Chondrocyte (in vitro differentiated cells): ENCODE measurements at places on chromosomes 5 and 9.
A peak's percentile ranks its signal among the peaks of the same experiment; 100 is the strongest.

- DNase-seq = no peak
Observed at GRCh38 chr5:142182840-142183239, 74.3 kb downstream of the NDFIP1 start.

DNA sequence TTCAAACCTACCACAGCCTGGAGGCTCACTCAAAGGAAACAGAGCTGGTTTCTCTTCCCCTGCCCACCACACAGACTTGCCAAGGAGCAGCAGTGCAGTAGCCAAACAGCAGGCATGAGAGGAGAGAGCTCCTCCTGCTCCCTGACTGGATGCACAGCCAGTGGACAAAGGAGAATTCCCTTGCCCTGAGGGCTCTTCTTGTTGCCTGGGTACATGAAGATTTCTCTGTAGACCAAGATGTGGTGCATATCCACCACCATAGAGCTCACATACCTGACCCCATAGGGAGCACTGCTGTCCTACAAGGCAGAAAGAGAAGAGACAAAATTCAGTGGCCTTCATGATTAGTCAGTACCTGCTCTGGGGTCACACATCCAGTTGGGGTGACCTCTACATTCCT lies 56.3 kb upstream of the SPATA31E1 start:
- DNase-seq = no peak

DNA sequence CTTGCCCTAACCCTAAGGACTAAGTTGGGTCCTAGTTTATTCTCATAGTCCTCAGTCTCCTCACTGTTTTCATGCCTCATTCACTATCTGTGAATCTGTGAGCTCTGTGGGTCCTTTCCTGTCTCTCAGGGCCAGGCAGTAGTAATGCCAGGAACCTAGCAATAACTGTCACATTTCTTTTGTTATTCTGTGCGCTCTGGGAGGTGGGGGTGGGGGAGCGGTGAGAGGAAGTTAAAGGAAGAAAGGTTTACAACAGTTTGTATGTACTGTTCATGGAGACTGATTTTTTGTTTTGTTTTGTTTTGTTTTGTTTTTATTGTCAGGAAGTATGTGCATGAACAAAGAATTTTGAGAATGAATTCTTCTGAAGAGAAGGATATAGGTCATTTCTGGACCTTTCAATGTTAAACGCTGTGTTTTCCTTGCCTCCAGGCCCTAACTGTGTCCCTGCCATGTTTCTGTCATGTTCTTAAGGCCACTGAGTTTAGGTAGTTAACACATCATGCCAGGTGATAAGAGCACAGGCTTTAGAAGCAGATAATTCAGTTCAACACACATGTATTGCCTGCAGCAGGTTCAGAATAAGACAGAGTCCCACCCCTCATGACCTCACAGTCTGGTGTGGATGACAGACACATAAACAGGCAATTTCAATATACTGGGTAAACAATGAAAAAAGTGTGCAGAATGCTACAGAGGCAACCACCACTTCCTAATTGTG lies 13.3 kb upstream of the FEM1C start:
- DNase-seq = no peak

GRCh38 chr5:171669571-171669970 lies 116.0 kb upstream of the SMIM23 start:
- DNase-seq = no peak

- no peak for DNase-seq
Observed at GRCh38 chr9:84862308-84862707, 192.8 kb downstream of the NTRK2 start.

GRCh38 chr9:131271506-131271931 lies 4.8 kb downstream of the FAM78A start:
- DNase-seq = no peak

GRCh38 chr5:55173687-55174230 lies 782 bp upstream of the CDC20B start:
- no peak for DNase-seq

DNA sequence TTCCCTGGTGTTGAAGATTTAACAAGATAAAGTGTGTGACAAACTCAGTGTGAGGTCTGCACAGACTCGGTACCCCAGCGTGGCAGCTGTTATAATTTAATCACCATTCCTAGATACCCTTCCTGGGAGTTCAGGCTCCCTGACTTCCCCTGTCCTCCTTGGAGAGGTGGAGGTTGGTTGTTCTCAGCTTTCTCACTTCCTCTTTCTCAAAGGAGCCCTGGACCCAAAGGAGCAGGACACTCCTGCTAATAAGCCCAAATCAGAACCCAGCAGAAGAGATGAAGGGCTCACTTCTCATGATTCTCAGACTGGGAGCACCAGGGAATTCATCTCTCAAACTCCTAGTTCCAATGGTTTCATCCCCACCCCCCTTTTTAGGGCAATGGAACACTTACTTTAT lies 58.2 kb downstream of the GTF3C4 start:
- DNase-seq = no peak

GRCh38 chr5:2981035-2981434 lies 229.6 kb upstream of the IRX2 start:
- no peak for DNase-seq

GRCh38 chr5:96703995-96704394 lies 41.8 kb downstream of the CAST start:
- no peak for DNase-seq

- DNase-seq = no peak
Observed at GRCh38 chr9:136095070-136096058, at the start of gene NACC2. TSS of gene NACC2 (minus strand) at chr9:136095289. CDS start at chr9:136050521, 44,768 bp downstream.

- no peak for DNase-seq
Observed at GRCh38 chr5:79237740-79238560, 2.0 kb downstream of the JMY start.

DNA sequence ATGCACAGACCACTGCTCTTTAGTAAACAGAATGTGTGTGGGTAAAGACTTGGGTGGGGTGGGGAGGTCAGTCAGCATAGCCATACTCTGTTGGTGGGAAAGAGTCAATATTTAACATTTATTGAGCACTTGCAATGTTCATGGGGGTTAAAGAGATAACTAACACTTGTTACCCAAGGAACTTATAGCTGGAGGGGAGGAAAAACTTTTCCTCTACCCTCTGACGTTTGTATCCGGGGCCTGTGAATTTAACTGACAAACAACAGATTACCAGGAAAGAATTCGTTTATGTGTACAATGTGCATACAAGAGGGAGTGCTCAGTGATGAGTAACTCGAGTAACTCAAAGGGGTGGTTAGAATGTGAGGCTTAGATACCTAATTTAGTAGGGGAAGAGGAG lies 6.8 kb upstream of the CLINT1 start:
- DNase-seq = no peak

GRCh38 chr9:116074658-116075057 lies 78.9 kb upstream of the PAPPA start:
- no peak for DNase-seq

DNA sequence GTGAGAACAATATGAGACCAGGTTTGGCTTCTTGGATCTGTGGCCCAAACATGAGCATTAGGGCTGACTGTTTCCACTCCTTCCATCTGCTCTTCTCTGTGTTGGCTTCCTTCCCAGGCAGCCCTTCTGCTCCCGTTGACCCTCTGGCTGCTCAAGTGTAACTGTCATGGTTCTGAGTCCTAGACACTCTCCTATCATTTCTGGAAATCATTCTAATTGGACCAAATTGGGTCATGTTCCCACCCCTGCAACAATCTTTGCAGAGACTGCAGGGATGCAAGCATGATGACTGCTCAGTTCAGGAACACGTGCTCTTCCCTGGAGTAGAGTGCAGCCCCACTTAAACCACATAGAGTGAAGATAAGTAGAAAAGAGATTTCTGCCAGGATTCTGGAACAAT lies 741.4 kb downstream of the TAF11L14 start:
- no peak for DNase-seq

- no peak for DNase-seq
Observed at GRCh38 chr5:72185496-72186329, 78.4 kb downstream of the MAP1B start.

DNA sequence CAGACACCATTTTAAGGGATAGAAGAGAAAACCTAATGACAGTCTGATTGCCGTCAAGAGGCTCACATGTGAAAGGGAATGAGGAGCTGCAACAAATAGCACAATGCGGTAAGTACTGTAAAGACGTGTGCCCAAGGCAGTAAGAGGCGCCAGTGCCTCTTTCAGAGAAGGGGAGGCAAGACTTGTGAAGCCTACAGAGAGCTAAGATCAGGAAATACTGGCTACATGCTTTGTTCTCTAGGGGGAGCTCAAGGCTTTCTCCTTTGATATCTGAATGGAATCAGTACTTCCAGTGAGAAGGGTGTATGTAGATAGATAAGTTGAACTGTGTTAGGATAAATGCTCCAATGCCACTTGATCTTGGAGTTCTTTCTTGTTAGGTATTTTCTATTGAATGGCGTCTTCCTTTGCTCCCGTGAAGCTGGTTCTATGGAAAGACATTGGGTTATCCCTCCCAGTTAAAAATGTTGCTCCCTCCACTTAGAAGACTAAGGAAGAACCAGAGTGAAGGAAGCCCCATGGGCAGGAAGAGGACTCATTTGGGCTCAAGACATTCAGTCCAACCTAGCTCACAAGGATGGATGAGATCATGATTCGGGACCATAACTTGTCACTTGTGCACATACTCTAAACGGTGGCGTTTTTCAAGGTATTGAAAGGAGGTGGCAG lies 23.5 kb upstream of the ALDOB start:
- DNase-seq = no peak

- no peak for DNase-seq
Observed at GRCh38 chr5:28896949-28897348, 1858.6 kb upstream of the CDH9 start.

DNA sequence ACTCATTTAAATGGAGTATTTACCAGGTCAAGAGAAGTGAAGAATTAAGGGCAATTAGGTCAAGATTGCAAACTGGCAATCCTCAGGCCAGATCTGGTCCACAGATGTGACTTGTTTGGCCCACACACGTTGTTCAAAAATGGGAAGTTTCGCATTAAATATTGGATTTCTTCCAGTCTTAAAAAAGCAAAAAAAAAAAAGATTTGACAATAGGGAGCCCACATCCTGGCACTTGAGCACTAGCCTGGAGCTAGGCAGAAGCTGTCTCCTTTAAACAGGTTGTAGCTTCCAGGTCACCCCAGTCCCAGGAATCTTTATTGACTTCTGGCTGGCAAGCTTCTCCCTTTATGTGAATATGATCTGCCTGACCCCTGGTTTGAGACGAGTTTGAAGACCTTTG lies 520.4 kb downstream of the RAB3C start:
- DNase-seq = no peak

DNA sequence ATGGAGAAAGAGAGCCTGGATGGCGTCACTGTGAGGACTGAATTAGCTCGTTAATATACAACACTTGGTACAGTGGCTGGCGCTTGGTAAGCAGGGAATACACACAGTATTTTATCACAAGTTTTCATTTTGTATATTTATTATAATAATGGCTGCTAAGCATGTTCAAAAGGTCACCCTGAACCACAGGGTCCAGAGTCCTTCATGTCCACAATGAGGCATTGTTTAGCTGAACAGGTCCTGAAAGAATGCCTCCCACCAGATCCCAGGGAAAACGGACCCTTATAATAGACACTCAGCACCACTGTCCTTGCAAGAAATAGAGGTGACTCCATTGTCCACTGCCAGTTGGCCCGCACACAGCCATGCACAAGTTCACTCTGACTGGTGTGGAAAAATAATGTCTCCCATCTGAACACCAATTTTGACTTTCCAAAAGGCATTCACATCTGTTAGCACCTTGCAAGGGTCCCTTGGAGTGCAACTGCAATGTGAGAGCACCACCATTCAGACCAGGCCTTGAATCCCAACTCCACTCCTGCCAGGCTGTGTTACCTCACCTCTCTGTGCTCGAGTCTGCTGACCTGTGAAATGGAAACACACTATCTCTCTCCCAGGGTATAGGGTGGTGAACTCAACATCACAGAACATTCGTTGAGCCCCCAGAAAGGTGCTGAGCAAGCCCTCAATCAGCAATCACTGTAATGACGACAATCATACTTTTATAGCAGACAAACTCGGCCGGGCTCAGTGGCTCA lies 3.9 kb downstream of the VDAC1 start:
- peak; percentile 5 for DNase-seq

- no peak for DNase-seq
Observed at GRCh38 chr5:66850354-66851075, 254.3 kb downstream of the MAST4 start.

GRCh38 chr5:132059696-132060500 lies 557 bp upstream of the IL3 start:
- peak; percentile 76 for DNase-seq

GRCh38 chr9:106314476-106314875 lies 548.5 kb upstream of the ZNF462 start:
- DNase-seq = no peak

GRCh38 chr9:70101265-70101664 lies 57.6 kb downstream of the MAMDC2 start:
- DNase-seq = no peak

DNA sequence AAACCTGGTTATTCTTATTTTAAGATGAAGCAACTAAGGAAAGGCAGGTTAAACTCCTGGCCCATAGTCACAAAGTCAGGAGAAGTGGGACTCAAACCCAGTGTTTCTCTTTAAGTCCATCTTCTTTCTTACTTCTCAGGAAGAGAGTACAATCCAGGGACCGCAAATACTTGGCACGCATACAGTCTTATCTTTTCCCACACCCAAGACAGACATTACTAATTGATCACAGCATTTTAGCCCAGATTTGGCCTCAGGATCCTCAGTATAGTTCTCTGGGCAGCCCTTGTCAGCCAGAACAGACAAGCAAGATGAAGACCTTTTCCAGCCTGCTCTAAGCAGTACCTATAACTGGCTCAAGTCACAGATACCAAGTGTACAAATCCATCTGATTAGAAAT lies 125.5 kb upstream of the RAI14 start:
- DNase-seq = no peak

GRCh38 chr9:80320916-80321315 lies 749.2 kb downstream of the TLE4 start:
- DNase-seq = no peak

DNA sequence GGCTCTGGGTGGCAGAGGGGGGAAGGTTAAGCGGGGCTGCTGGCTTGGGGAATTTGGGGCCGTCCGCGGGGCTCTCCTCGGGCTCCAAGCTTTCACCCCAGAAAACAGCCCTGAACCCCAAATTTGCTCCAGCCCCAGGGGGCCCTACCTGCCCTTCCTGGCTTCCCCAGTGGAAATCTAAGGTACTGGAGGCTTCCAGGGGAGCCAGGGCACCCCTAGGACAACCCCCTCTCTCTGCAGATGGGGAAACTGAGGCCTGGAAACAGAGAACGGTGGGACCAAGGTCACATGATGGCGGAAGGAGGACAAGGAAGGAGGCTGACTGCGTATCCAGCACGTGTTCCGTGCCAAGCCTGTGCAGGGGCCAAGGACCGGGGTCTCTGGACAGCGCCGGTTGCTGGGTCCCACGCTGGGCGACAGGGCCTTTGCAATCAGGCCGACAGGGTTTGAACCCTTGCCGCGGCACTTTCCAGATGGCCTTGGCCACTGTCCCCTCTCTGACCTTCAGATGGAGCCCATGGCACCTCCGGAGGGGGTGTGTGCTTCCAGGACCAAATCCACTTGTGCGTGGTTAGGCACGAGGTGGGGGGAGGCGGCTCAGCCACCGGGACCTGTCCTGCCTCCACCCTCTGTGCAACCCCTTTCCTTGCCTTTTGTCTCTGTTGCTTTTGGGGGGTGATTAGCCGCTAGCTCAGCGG lies 183.1 kb downstream of the C9orf50 start:
- no peak for DNase-seq

DNA sequence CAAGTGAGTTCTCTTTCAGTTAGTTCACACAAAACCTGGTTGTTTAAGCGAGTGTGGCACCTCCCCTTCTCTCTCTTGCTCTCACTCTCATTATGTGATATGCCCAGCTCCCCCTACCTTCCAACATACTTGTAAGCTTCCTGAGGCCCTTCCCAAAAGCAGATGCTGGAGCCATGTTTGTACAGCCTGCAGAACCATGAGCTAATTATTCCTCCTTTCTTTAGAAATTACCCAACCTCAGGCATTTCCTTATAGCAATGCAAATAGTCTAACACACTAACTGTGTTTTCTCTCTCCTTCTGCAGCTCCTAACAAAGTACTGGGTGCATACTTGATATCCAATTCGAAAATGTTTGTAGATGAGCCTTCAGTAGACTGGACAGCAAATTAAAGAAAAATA lies 62.7 kb downstream of the TRIM32 start:
- DNase-seq = no peak
